ENCODE measurements at places on chromosomes 6 and 20. TPM values are rescaled to one million over a fixed set of nuclear protein-coding genes. Genes with fewer than 3 reads are reported as not detected.

Gene MRPS10
- 33.1 TPM for total RNA-seq

Gene BCAS1
- not detected for total RNA-seq

Gene FAM209B
- total RNA-seq: 0.55 TPM

Gene TMEM200A
- total RNA-seq: 11.2 TPM

Gene BCKDHB
- total RNA-seq: 15.9 TPM

Gene SLC24A3
- 0.11 TPM for total RNA-seq

Gene DEFB114
- total RNA-seq: not detected

Gene SLC25A27
- total RNA-seq: 8.2 TPM

DNA sequence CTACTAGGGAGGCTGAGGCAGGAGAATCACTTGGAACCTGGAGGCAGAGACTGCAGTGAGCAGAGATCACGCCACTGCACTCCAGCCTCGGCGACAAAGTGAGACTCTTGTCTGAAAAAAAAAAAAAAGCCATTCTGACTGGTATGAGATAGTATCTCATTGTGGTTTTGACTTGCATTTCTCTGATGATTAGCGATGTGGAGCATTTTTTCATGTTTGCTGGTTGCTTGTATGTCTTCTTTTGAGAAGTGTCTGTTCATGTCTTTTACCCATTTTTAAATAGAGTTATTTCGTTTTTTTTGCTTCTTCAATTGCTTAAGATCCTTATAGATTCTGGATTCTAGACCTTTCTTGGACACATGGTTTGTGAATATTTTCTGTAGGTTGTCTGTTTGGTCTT, 103.5 kb upstream of the SIM1 start:
- DNase-seq: no peak

DNA sequence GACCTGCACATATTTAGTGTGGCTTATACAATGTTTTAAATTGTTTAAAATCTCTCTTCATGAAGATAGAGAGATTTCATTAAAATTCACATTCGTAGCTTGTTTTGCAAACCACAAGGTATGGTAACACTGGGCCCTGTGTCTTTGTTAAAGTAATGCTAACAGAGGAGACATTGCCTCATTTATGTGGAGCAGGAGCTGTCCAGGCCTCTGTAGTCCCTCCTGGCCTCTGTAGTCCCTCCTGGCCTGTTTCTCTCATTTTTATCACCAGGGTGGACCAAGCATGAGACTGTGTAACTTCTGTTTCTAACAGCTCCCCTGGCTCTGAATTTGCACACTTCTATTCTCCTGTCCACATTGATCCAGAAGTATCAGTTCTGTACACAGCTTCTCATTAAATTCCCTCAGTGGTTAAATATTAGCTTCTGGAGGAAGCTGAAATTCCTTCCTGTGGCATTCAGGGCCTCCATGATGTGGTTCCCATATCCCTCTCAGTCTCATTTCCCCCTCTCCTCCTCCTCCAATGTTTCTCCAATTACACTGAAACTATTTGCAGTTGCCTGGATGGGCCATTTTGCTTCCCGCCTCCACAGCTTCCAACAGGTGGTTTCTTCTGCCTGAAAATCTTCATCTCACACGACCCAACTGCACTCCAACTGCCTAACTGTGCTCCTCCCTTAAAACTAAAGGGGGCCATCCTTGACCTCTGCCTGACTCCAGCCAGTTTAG, 340.4 kb downstream of the SYNE1 start:
- no peak for DNase-seq

DNA sequence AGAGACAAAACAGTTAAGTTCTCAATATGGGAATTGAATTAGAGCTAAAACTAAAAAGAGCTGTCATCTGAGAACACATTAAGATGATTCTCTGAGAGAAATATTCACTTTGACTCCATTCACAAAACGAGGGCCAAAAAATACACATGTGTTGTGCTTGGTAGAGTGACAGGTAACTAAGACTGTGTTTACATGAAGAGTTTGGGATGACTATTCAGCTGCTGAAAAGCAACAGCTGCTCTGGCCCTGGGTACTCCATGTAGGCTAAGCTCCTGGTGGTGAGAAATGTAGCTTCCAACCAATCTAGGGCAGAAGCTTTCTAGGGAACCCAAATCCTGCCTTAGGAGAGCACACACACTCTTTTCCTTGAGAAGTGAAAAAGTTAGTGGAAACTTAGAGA, 184.5 kb downstream of the COL21A1 start:
- no peak for DNase-seq

DNA sequence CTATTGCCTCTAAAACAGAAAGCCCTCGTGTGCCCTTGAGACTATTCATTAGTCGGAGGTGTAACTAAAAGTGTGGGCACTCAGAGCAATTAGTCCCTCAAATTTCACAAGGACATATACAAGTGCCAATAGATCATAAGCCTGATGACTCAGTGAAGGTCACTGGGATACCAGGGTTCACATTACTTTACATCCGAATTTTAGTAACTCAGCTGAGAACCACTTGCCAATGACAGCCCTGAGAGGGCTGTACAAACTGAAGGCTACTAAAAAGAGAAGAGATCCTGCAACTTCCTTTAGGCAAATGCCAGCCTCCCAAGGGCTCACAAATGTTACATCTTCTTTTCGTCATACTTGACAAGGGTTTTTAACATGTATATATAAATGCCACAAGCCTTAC, 369.6 kb downstream of the TENT5A start:
- no peak for DNase-seq

DNA sequence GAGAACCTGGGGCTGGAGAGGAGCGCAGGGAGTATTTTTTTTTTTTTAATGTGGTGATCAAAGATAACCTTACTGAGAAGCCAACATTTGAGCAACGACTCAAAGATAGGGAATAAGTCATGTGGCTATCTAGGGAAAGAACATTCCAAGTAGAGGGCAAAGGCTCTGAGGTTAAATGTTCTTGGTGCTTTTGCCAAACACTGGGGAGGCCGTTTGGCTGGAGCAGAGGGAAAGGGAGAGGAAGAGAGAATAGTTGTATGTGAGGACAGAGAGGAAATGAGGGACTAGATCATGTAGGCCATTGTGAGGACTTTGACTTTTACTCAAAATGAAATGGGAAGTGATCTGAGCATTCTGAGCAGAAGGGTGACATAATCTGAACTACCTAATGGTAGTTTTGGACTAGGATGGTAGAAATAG, 27.8 kb downstream of the ACSS2 start:
- DNase-seq: no peak

DNA sequence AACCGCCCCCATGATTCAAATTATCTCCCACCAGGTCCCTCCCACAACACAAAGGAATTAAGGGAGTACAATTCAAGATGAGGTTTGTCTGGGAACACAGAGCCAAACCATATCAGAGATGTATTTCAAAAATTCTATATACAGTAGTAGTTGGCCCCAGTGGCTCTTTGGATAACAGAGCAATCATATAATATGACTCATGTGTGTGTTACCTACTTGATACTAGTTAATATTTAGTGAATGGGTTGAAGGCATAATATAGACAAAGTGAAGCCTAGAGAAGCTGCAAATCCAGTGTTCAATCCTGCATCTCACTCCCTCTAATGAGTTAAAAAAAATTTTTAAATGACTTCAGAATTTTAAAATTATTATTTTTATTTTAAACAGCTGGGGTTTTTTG, 43.2 kb downstream of the KAT14 start:
- DNase-seq: no peak

DNA sequence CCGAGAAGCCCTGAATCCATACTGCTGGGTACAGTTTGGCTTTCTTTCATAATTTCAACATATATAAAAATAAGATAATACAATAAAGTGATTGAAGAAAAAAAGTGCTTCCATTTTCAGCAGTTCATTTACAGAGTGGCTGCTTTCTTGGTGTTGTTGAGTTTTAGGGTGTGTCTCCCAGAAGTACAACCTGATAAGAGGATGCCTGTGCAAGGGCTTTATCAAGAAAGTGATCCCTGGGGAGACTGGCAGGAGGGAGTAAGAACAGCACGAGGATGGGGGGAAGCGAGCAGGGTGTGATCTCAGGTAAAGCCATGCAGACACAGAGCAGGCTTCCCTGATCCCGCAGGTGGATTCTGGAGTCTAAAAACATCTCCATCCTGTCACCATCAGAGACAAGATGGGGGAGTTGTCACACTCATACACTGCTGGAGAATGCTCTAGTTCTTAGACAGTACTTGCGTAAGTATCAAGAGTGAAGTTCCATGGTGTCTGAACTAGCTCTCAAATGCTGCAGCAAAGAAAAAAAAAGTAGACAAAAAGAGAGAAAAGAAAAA, 395.9 kb downstream of the CDH26 start:
- DNase-seq: no peak

- DNase-seq: no peak
Measured at GRCh38 chr6:1538810-1539478, 70.8 kb upstream of the FOXC1 start.

GRCh38 chr20:18738055-18738454, 75.5 kb upstream of the SCP2D1 start:
- no peak for DNase-seq

DNA sequence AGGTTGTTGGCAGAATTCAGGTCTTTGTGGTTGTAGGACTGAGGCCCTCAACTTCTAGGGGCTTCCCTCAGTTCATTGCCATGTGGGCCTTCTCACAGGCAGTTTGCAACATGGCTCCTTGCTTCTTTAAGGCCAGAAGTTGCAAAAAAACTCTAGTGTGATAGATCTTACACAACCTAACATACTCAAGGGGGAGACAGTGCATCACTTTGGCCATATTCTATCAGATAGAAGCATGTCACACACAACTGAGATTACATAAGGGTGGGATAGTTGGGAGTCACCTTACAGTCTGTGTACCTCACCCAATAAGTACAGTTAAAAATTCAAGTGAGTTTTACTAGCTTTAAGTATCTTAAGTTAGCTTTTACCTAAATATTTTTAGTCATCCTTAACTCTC, 1.6 kb downstream of the SIRPD start:
- no peak for DNase-seq

GRCh38 chr20:19867074-19867473, 109.0 kb downstream of the RIN2 start:
- DNase-seq: no peak

- no peak for DNase-seq
Measured at GRCh38 chr20:20992686-20993360, 113.3 kb downstream of the LINC00237 start.

DNA sequence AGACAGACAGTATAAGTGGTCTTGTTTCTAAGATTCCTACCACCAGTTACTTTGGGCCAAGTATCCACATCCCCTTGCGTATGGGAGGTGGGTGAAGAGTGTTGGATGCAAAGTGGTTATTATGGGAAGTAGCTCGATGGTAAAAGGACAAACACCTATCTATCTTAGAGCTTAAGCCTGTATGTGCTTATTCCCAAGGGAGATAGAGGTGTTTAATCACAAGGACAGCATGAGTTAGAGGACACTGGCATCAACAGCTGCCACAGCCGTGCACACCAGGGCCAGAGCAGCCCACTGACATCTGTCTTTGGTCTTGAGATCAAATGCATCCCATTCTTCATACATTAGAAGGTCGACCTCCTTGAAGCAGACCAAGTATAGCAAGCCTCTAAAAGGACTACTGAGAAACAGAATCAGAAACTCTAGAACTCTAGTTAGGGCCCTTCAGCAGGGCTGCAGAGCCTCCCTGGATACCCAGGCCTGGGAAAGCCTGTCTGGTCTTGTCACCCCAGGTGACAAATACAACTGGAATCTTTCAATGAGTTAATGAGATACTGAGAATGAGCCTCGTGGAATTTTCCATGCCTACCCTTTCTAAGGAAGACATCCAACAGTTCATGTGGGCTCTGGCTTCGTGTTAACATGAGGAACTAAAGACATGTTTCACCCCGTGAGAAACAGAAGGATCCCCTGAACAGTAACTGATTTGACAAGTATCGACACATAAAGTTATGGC, 28.7 kb downstream of the TXNDC5 start:
- DNase-seq: no peak

DNA sequence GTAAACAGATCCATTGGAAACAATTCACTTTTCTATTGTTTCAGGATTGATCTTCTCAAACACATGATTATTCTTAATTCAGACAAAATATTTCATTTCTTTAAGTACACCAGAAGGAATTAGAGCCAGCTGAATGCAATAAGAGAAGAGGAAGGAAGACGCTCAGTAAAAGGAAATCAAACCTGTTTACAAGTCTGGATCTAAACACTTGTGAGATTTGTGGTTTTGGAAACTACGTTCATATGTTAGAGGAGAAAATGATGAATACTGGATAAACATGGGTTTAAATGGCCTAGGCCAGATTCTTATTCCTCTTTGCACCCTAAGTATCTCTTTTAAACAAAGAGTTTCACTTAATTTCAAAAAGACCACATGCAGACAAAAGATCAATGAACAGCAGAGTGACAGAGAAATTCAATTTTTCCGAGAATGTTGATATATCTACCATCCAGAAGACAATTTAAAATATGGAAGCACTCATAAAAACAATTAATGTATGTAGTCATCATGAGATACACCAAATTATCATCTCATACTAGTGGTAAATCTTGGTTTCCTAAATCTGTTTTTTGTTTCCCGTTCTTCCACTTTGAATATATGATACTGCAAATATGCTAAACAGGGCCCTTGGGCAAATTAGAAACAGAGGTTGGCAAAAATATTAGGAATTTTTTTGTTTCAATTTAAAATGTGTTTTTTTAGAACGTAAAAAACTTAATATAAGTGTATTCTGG, 703.5 kb upstream of the CITED2 start:
- no peak for DNase-seq

GRCh38 chr6:34248198-34248726, 544 bp downstream of the SMIM29 start:
- DNase-seq: no peak
